ENCODE measurements at places on chromosomes 6 and 20.

- no peaks in the 10 kb centered on the region for H3K27me3 ChIP-seq
- peak; percentile 42 for DNase-seq
- no peaks in the 10 kb centered on the region for H3K36me3 ChIP-seq
- H3K27ac ChIP-seq: no peak overlapping the region
- no peak overlapping the region for H3K4me3 ChIP-seq
Measured at GRCh38 chr20:57781901-57782300, 72.1 kb upstream of the PMEPA1 start.

- peak overlapping the region; percentile 98 for H3K4me3 ChIP-seq
- H3K4me1 ChIP-seq: no peaks in the 10 kb centered on the region
- peak; percentile 63 for DNase-seq
- H3K27ac ChIP-seq: no peak overlapping the region
Measured at GRCh38 chr20:58981628-58982364, 740 bp downstream of the NELFCD start.

DNA sequence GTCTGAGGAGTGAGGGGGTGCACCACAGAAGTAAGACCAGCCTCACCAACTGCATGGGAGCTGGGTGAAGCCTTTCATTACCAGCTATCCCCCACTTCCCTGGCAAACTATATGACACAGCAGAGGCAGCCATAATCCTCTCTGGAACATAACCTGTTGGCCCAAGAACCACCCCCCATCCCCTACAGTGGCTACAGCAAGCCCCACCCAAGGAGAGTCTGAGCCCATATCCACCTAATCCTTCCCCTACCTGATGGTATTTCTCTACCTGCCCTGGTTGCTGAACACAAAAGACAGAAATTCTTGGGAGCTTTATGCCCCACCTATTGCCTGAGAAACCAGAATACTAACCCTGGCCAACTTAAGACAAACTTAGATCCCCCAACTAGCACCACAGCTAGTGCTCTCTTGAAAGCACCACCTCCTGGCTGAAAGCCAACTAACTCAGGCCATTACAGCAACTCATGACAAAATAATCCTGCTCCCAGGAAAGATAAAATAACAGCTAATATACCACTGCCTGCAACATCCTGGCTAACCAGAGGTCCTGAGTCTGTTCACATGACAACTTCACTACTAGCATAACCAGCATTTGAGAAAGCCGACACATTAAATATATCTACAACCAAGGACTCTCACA, 11.2 kb downstream of the RNGTT start:
- no peaks in the 10 kb centered on the region for H3K27me3 ChIP-seq
- peaks cover 4% of the 10 kb centered on the region for H3K36me3 ChIP-seq
- peak overlapping the region; percentile 24 for H3K4me3 ChIP-seq
- H3K4me1 ChIP-seq: no peaks in the 10 kb centered on the region
- no peak overlapping the region for H3K27ac ChIP-seq

DNA sequence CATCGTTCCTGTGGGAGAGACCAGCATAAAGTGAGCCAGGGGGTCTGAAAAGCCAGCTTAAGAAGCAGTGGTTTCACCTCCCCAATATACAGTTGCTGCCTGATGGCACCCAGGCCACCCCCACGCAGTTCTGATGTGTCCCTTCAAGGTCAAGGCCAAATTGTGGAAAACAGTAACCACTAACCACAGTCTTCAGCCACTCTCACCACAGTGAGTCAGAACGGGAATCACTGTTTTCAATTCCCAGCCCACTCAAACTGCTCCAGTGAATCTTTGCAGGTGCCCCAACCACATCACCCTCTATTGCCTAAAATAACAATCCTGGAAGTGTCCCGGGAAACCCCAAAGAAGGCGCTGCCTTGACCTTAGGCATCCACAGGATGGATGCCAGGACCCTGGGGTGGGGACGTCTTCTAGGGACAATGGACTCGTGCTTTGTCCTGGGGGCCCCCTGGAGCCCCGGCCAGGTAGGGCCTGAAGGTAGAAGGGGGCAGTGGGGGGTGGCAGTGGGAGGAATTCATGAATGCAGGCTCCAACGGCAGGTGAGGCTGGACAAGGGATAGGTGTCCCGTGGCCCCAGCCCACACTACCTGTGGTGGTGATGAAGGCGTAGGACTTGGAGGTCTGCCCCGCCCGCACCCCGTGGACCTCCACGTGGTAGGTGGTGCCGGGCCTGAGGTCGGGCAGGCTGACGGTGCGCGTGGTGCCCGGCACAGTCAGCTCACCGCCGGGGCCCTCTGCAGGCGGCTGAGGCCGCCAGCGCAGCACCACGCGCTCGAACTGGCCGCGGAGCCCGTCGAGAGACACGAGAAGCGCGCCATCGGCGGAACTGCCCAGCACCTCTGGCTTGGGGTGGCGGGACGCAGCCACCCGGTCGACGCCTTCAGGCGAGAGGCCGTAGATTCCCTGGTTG, 22.2 kb downstream of the TNXB start:
- no peaks in the 10 kb centered on the region for H3K4me1 ChIP-seq
- H3K4me3 ChIP-seq: no peak overlapping the region
- no peaks in the 10 kb centered on the region for H3K36me3 ChIP-seq

Measured in endodermal cell (in vitro differentiated cells).